ENCODE measurements at places on chromosomes 2 and 18.

- DNase-seq, result peak; percentile 53
These were observed 137.6 kb upstream of the HNMT start for GRCh38 chr2:137826373-137827372.

GRCh38 chr2:209937893-209938292, 64.5 kb upstream of the RPE start:
- no peak for DNase-seq

DNA sequence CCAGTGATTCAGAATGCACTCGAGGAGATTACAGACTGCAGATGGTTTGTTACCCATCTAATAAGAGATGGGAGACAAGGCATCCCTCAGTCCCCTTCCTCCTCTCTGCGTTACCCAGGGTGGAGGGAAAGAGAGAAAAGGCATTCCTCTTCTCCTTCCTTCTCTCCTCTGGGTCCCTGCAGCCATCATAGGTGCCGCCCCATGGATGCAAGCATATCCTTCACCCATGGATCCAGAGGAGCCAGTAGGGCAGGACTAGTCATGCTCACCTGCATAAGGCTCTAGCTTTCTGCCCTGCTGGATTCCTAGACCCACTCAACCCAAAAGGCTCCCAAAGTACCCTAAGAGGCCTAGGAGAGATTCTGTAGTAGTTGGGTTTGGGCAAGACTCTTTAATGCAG, 20.4 kb downstream of the CMPK2 start:
- no peak for DNase-seq

GRCh38 chr2:201697899-201698298, 545 bp downstream of the MPP4 start:
- DNase-seq, result no peak

GRCh38 chr18:37565977-37566478, 430 bp upstream of the CELF4 start:
- no peak for DNase-seq

DNA sequence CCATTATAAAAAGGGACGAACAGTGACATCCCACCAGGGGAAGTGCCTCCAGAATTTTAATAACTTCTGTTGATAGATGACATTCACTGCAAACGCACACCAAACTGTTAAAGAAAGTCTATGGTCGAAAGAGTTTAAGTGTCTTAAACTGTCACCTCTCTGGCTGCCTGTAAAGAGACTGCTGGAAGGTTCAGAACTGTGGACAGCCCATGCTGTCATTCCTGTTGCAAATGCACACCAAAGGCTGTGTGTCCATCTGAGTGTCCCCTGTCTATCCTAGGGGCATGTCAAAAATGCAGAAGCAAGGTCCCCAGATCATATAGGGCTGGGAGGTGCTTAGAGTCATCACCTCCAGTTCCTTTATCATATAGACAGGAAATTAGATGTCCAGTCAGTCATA, 171.8 kb downstream of the CYRIA start:
- no peak for DNase-seq

- DNase-seq, result no peak
These were observed 134.8 kb downstream of the DSEL start for GRCh38 chr18:67381608-67382150.

- no peak for DNase-seq
These were observed 42.6 kb upstream of the PDCL3 start for GRCh38 chr2:100520224-100520623.

DNA sequence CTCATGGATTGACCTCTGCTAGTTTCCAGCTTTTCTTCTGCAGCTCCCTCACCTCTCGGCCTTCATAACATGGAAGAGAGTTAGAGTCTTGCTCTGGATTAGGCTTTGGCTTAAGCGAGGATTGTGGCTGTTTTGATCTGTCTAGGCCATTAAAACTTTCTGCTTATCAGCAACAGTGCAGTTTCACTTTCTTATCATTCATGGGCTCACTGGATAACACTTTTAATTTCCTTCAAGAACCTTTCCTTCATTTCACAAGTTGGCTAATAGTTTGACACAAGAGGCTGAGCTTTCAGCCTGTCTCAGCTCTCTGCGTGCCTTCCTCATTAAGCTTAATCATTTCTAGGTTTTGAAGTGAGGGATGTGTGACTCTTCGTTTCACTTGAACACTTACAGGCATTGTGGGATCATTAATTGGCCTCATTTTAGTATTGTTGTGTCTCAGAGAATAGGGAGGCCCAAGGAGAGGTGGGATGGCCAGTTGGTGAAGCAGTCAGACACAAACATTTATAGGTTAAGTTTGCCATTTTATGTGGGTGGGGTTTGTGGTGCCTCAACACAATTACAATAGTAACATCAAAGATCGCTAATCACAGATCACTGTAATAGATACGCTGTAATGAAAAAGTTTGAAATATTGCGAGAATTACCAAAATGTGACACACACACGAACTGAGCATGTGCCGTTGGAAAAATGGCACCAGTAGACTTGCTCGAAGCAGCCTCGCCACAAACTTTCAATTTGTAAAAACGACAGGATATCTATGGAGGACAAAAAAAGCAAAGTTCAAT, 129.3 kb downstream of the ZNF236 start:
- peak; percentile 66 for DNase-seq

- DNase-seq, result no peak
These were observed 95.7 kb downstream of the CEP192 start for GRCh38 chr18:13086906-13087305.
